GM06990 (cell line): ENCODE measurements at places on chromosomes 2 and 18.

DNA sequence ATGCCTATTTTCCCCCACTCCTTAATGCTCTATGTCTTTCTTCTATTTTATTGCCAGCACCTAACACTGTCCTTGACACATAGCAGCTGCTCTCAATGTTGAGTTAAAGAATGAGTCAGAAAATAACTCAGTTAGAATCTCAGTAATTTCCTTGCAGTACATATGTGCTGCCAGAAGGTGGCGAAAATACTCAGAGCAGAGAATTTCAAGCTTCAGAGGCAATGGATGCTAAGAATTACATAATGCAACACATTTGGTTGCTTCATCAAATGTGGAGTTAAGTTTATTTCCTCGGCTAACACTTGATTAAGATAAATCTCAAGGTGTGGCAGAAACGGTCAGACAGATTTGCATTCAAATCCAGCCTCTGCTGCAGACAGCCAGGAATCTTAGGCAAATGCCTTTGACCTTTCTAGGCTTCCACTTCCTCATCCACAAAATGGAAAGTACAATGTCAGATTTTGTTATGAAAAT lies 105.6 kb downstream of the VSNL1 start:
- peak; percentile 56 for DNase-seq

DNA sequence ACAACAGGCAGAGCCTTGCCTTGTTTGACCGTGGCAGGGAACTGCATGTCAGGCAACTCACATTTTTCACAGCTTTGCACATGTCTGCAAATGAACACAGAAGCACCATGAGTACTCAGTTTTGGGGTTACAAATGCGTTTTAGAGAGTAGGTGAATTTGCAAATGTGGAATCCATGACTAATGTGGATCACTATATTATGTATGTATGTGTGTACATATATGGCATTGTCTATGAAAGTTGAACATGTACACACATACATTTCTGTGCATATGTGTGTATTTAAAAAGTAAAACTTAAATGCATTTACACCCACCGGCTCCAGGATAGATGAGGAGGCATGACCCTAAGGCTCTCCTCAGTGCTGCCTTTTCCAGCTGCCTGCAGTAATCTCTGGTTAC lies 65.1 kb downstream of the SOWAHC start:
- DNase-seq = no peak

GRCh38 chr2:219453671-219454590 lies 19.3 kb downstream of the SPEG start:
- no peak for DNase-seq

DNA sequence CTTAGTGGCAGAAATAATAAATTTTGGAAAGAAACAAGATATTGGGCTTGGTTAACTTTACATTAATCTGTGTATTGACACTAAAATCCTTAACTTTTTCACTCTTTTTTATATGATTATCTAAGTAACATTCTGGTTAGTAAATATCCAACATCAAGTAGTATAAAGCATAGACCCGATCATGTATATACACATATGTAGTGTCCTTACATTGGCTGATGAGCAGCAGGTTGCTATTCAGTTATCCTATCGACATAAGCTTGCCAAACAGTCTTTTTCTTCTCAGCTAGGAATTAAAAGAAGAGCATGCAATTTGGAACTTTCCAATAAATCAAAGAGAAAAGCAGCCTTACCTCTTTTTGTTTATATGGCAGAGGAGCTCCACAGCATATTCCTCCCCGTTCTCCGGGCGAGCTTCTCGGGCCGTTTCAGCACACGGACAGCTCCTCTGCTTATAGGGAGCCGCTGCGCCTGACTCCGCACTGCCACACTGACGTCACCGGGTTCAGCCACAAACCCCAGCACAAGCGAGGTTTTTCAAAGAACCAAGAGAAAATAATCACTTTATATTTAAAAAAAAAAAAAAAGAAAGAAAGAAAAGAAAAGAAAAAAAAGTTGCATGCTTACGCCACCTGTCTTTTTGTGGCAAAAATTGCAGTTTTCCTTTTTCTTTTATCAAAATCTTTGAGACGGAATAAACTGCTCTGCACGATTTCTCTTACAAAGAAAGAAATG lies at the start of gene SCG2:
TSS of gene SCG2 (minus strand) at position 430 of the 735 bp plus-strand sequence. CDS start 3,079 bp downstream, outside the sequence.
- DNase-seq = peak; percentile 13

DNA sequence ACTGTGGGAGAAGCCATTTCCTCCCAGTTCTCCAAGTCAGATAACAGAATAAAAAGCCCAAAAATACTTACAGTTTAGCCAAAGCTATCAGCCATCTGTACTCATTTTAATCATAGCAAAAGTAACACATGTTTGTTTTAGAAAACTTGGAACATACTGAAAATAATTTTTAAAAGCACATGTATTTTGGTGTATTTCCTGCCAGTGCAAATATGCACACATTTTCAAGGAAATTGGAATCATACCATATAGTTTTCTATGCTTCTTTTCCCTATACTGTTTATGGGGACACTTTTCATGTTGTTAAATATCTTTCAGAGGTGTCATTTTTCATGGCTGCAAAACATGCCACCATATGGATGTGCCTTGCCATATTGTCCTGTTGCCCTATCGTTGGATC lies 51.2 kb downstream of the BOD1L2 start:
- no peak for DNase-seq

GRCh38 chr2:41137031-41137430 lies 685.1 kb upstream of the SLC8A1 start:
- DNase-seq = no peak

- DNase-seq = peak; percentile 44
These were observed 1.3 kb downstream of the ZNF521 start for GRCh38 chr18:25350489-25351251.

- peak; percentile 77 for DNase-seq
These were observed 206.2 kb downstream of the ARL4C start for GRCh38 chr2:234290671-234291070.

GRCh38 chr18:10010611-10011015 lies 96.8 kb downstream of the VAPA start:
- DNase-seq = no peak
